ENCODE measurements at places on chromosomes 12 and 14.
A peak's percentile ranks its signal among the peaks of the same experiment; 100 is the strongest.

DNA sequence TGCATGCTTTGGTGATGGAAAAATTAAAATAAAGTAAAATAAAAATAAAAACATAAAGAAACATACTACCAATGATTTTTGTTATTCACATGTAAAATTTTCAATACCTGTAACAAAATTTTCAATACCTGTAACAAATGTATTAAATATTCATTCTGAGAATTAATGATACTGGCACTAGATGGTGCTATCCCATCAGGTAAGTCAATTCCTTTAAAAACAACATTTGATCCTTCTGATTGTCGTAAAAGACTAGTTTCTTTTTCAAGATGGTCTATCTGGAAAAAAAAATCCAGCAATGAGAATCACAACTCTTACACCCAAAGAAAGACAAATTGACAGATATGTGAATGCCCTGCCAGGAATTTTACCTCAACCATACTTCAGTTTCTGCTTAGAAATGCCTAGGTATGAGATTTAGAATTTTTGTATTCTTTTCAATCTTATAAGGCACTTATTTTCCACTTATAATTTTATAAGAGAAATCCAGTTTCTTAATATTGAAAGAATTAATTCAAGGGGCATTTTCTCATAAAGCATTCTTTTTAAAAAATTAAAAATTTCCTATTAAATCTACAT lies 30.7 kb downstream of the CEP290 start:
- no peak overlapping the region for H3K4me3 ChIP-seq
- peaks cover 9% of the 10 kb centered on the region for H3K36me3 ChIP-seq
- no peaks in the 10 kb centered on the region for H3K4me1 ChIP-seq
- H3K27me3 ChIP-seq: no peaks in the 10 kb centered on the region

- no peaks in the 10 kb centered on the region for H3K27me3 ChIP-seq
- no peak for DNase-seq
These were observed 227.2 kb downstream of the DACT1 start for GRCh38 chr14:58864751-58865513.

GRCh38 chr14:100334904-100335303 lies 11.8 kb downstream of the SLC25A47 start:
- H3K4me1 ChIP-seq: peaks cover 2% of the 10 kb centered on the region
- no peak overlapping the region for H3K4me3 ChIP-seq
- no peak for DNase-seq
- H3K36me3 ChIP-seq: peaks cover 27% of the 10 kb centered on the region
- H3K27me3 ChIP-seq: no peaks in the 10 kb centered on the region

DNA sequence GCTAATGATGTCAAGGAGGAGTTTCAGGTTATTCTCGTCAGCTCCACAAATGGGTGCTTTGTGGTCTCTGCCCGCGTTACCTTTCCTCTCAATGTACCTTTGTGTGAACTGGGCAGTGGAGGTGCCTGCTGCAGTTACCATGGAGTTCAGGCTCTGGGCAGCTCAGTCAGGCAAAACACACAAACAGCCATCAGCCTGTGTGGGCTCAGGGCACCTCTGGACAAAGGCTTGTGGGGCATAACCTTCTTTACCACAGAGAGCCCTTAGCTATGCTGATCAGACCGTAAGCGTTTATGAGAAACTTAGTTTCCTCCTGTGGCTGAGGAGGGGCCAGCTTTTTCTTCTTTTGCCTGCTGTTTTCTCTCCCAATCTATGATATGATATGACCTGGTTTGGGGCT lies 16.7 kb upstream of the PAPLN start:
- DNase-seq: no peak
- H3K27ac ChIP-seq: no peak overlapping the region
- H3K4me3 ChIP-seq: no peak overlapping the region
- peaks cover 22% of the 10 kb centered on the region for H3K4me1 ChIP-seq

DNA sequence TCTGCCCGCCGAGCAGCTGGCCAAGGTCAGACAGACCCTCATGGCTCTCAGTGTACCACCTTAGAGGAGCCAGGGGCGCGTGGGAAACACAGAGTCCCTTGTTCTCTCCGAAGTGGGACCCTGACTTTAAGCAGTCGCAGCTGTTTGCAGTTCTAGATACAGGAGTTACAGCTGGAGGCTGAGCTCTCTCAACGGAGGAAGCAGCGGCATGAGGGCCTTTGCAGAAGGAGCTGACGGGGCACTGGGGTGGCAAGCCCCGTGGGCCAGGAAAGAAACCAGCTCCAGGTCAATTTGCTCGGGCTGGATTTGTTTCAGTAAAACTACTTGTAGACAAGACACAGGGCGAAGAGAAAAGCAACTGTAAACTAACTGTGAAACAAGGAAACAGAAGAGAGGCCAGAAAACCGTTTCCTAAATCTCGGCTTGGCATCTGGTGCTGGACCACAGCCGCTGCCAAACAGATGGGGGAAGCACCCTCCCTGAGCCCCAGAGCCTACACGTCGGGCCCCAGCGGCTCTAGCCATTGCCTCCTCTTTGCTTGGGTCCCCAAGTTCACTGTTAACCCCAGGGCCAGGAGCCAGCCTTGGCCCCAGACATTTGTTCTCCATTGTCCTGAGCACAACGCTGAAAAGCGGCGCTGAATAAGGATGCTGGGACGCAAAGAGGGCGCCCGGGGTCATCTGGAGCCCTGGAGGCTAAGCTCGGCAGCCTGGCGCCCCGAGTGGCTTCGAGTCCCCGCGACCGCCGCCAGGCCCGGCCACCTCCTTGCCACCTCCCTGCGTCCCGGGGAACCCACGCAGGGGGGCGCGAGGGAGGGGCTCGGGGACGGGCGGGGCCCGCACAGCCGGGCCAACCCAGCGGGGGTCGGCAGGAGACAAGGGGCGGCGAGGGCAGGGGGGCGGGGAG lies 914 bp upstream of the PACS2 start:
- no peaks in the 10 kb centered on the region for H3K36me3 ChIP-seq
- peak overlapping the region; percentile 80 for H3K27ac ChIP-seq
- H3K27me3 ChIP-seq: peaks cover 8% of the 10 kb centered on the region
- no peak for DNase-seq
- peak overlapping the region; percentile 86 for H3K4me3 ChIP-seq
